RWPE2 (cell line): ENCODE measurements at places on chromosomes 2 and 18.
A peak's percentile ranks its signal among the peaks of the same experiment; 100 is the strongest.

DNA sequence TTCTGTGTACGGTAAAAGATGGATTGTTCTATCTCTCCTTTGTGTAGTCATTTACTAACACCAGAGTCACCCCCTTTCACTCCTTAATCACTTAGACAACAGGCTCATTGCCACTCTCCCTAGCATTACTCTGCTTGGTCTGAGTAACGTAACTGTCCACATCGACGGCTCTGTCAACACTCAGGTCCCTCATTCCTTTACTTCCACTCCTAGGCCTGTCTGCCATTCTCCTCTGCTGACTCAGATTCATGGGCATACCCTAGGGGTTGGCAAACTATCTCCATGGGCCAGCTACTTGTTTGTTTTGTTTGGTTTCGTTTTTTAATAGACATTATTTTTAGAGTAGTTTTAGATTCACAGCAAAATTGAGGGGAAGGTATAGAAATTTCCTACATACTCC is 243.9 kb downstream of the NR4A2 start:
- no peaks in the 10 kb centered on the region for H3K36me3 ChIP-seq
- no peak overlapping the region for H3K4me3 ChIP-seq
- H3K27ac ChIP-seq: no peak overlapping the region
- no peaks in the 10 kb centered on the region for H3K27me3 ChIP-seq

GRCh38 chr2:225097035-225097434 is 54.8 kb upstream of the DOCK10 start:
- no peaks in the 10 kb centered on the region for H3K27me3 ChIP-seq
- H3K27ac ChIP-seq: no peak overlapping the region

- no peak overlapping the region for H3K27ac ChIP-seq
- no peaks in the 10 kb centered on the region for H3K27me3 ChIP-seq
Measured at GRCh38 chr18:45202061-45202460, 413.2 kb upstream of the SLC14A2 start.

DNA sequence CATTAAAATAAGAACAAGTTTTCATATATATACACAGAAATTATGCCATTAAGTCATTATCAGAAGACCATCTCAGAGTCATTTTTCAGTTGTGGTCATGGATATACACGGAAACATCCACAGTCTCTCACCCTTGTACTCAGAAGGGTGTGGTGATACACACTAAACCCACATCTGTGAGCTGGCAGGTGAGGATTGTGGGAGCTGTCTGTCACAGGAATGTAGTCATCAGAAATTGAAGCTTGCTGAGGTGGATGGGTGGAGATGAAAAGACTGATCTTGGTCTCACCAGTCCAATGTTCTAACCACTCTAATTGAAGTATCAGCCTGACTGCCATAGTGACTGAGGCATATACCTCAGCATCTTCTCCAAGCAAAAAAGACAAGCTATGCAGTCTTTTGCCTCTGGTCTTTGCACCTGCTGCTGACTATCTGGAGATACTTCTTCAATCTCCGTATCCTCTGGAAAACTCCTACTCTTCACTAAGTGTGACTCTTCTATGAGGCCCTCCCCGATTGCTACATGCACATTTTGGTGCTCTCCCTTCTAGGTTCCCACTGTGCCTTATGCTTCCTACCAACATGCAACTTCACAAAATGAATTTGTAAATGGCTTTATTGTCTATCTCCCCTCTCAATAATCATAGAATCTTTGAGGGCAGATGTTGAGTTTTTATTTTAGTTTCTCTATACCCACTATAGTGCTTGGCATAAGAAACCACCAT is 232.8 kb downstream of the DYM start:
- no peak for DNase-seq
- H3K27me3 ChIP-seq: no peaks in the 10 kb centered on the region

- H3K36me3 ChIP-seq: peaks cover 46% of the 10 kb centered on the region
- peak; percentile 59 for DNase-seq
- H3K4me3 ChIP-seq: no peak overlapping the region
Measured at GRCh38 chr2:240460781-240461431, 25.4 kb downstream of the GPC1 start.

DNA sequence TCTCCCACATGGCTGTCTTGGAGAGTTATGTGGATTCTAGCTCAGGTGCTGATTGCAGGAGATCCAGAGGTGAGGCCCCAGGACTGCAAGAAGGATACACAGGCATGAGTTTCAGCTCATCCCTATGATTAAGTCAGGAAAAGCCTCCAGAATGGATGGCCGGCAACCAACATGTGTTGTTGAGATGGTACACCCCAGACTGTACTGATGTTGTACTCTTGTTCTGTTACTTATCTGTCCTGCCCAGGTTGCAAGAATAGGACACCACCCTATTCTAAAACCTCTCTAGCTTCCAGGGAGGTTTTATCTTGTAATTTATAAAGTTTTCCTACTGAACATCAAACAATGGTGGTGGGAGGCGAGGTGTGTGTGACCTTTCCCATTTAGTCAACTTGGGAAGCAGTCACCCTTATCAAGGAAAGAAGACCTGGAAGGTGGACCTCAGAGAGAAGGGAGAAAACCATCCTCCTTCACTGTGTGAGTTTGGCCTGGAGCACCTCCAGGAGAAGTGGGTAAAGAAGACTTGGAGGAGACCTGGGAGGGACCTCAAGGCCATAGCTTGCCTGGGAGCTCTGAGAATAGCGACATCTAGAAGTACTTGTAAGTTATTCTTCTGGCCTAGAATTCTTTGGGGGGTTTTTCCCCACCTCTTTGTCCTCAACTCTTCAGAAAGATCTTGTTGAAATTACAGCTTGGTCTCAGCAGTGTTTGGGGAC is 8.6 kb downstream of the FAM124B start:
- no peaks in the 10 kb centered on the region for H3K4me1 ChIP-seq
- H3K36me3 ChIP-seq: no peaks in the 10 kb centered on the region
- no peaks in the 10 kb centered on the region for H3K27me3 ChIP-seq
- H3K4me3 ChIP-seq: no peak overlapping the region

DNA sequence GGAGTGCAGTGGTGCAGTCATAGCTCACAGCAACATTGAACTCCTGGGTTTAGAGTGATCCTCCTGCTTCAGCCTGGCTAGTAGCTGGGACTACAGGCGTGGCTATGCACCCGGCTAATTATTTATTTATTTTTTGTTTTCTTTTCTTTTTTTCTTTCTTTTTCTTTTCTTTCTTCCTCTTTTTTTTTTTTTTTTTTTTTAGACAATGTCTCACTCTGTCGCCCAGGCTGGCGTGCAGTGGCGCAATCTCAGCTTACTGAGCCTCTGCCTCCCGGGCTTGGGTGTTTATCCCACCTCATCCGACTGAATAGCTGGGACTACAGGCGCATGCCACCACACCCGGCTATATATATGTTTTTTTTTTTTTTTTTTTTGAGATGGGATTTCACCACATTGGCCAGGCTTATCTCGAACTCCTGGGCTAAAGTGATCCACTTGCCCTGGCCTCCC is 1.4 kb upstream of the ANXA4 start:
- H3K27ac ChIP-seq: peak overlapping the region; percentile 86
- DNase-seq: no peak
- H3K4me3 ChIP-seq: peak overlapping the region; percentile 76
- no peaks in the 10 kb centered on the region for H3K27me3 ChIP-seq
- no peaks in the 10 kb centered on the region for H3K36me3 ChIP-seq

DNA sequence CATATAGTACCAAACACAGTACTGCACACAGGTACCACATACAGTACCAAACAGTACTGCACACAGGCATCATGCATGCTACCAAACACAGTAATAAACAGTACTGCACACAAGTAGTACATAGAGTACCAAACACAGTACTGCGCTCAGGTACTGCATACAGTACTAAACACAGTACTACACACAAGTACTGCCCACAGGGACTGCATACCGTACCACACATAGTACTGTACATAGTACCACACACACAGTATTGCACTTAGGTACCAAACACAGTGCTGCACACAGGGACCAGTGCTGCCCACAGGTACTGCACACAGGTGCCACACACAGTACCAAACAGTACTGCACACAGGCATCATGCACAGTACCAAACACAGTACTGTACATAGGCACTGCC is 74.9 kb downstream of the ZNF236 start:
- no peaks in the 10 kb centered on the region for H3K27me3 ChIP-seq
- no peaks in the 10 kb centered on the region for H3K4me1 ChIP-seq
- no peak overlapping the region for H3K27ac ChIP-seq
- peaks cover 79% of the 10 kb centered on the region for H3K36me3 ChIP-seq
- DNase-seq: no peak

- no peak for DNase-seq
- H3K4me1 ChIP-seq: no peaks in the 10 kb centered on the region
- no peaks in the 10 kb centered on the region for H3K27me3 ChIP-seq
- no peak overlapping the region for H3K4me3 ChIP-seq
- peaks cover 4% of the 10 kb centered on the region; the same call in 1 of the 2 replicates for H3K36me3 ChIP-seq
Measured at GRCh38 chr2:11236335-11236734, 81.1 kb downstream of the SLC66A3 start.

DNA sequence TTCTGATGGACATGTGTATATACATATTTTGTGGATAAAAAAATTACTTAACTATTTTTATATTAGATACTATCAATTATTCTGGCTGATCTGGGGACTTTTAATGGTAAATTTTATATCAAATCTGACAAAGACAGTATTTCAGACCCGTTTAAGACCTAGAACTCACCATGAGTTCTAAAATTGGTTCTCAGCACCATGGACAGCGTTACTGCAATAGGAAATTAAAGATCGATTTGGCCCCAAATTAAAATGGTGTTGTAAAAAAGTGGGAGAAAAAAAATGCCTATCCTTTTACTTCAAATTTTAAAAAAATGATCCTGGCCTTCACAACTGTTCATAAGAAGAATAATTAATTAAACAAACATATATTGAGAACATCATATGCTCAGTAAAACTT is 919 bp upstream of the SCN2A start:
- no peak overlapping the region for H3K27ac ChIP-seq
- H3K4me1 ChIP-seq: no peaks in the 10 kb centered on the region
- no peak for DNase-seq
- H3K27me3 ChIP-seq: no peaks in the 10 kb centered on the region
- H3K4me3 ChIP-seq: no peak overlapping the region

DNA sequence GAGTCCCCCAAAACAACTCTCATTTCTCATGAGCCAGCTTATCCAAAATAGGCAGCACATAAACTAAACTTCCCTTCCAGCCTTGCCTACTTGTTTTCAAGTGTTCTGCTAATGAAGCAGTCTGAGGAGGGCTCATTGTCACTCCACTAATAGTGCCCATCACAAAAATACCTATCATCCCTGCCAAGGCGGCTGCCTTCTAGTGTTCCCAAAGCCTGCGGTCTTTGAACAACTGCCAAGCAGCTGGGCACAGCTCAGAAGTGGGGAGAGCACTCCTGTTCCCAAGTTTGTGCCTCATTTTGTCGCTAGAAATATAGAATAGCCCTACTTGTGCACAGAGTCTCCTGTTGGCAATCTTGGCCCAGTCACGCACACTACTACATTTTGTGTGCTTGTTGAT is 50.3 kb downstream of the DTNA start:
- no peaks in the 10 kb centered on the region for H3K4me1 ChIP-seq
- no peak overlapping the region for H3K27ac ChIP-seq
- DNase-seq: no peak
- no peaks in the 10 kb centered on the region for H3K36me3 ChIP-seq
- no peaks in the 10 kb centered on the region for H3K27me3 ChIP-seq

- H3K36me3 ChIP-seq: no peaks in the 10 kb centered on the region
- DNase-seq: no peak
- H3K4me1 ChIP-seq: peaks cover 7% of the 10 kb centered on the region
- no peak overlapping the region for H3K4me3 ChIP-seq
- H3K27ac ChIP-seq: no peak overlapping the region
- no peaks in the 10 kb centered on the region for H3K27me3 ChIP-seq
Measured at GRCh38 chr2:237253046-237253702, 160.8 kb downstream of the COL6A3 start.

DNA sequence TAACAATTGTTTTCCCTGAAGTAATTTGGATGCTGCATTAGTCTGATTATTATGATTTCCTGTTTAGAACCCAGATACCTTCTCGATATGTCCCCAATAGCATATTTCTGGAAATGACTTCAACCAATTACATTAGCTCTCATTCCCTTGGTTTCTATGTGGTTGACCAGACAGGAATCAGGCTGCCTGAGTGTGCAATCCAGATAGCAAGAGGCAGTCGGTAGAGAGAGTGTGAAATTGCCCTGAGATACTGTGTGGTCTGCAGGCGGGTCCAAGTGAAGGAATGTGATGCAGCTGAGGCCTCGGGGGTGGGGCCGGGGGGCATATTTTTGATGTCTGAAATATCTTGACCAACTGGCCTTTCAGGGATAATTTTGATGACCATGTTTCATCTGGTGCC is 143.9 kb upstream of the ITGA6 start:
- no peak for DNase-seq
- peak overlapping the region; percentile 74 for H3K27ac ChIP-seq
- peaks cover 25% of the 10 kb centered on the region for H3K4me1 ChIP-seq
- no peak overlapping the region for H3K4me3 ChIP-seq
- H3K27me3 ChIP-seq: no peaks in the 10 kb centered on the region

DNA sequence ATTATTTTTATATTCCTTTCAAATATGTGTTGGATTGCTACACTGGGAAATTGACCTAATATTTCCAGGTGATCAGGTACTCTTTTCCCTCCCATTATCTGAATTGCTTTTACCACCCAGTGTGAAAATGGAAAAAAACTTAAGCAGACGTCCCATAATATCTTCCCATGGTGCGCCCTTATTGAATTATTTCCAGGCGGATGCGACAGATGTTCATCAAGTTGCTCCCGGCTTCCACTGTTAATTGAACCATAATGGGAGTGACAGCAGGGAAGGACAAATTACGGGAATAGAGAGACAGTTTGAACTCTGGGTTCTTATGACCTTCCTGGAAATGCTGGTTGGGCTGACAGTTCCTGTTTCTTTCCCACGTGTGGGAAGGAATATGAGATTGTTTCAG is 93.3 kb downstream of the THSD7B start:
- DNase-seq: no peak
- no peaks in the 10 kb centered on the region for H3K27me3 ChIP-seq
- H3K36me3 ChIP-seq: no peaks in the 10 kb centered on the region
- H3K4me3 ChIP-seq: no peak overlapping the region
- H3K4me1 ChIP-seq: no peaks in the 10 kb centered on the region

- H3K4me3 ChIP-seq: no peak overlapping the region
- H3K36me3 ChIP-seq: no peaks in the 10 kb centered on the region
- H3K27me3 ChIP-seq: no peaks in the 10 kb centered on the region
Measured at GRCh38 chr2:75641587-75641986, 5.0 kb upstream of the MRPL19 start.
